GM12892 (cell line): ENCODE measurements at places on chromosomes 4 and X.
A peak's percentile ranks its signal among the peaks of the same experiment; 100 is the strongest.

GRCh38 chrX:124216396-124217115 is 115.9 kb upstream of the TEX13D start:
- no peak for DNase-seq

- DNase-seq: no peak
Observed at GRCh38 chr4:42310358-42310757, 86.9 kb upstream of the SHISA3 start.

- DNase-seq: no peak
Observed at GRCh38 chrX:71637848-71638247, 19.5 kb upstream of the CXCR3 start.

- peak; percentile 15 for DNase-seq
Observed at GRCh38 chr4:98260047-98260578, 1.1 kb upstream of the RAP1GDS1 start.

GRCh38 chr4:133096972-133097371 is 52.1 kb upstream of the PCDH10 start:
- no peak for DNase-seq

GRCh38 chr4:30427932-30428331 is 292.2 kb upstream of the PCDH7 start:
- no peak for DNase-seq

DNA sequence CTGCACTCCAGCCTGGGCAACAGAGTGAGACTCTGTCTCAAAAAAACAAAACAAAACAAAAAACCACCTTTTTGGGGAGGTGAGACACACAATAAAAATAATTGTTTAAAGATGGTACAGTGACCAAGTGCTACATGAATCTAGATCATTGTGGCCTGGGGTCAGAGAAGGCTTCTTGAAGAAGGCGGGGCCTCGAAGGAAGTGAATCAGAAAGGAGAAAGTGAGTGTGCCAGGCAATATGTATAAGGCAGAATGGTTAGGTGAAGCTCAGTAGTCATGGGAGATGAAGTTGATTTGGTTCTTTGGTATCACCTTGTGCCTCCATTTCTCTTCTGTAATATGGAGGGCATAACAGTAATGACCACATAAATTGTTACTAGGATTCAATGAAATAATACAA is 58.9 kb downstream of the DOCK11 start:
- no peak for DNase-seq

DNA sequence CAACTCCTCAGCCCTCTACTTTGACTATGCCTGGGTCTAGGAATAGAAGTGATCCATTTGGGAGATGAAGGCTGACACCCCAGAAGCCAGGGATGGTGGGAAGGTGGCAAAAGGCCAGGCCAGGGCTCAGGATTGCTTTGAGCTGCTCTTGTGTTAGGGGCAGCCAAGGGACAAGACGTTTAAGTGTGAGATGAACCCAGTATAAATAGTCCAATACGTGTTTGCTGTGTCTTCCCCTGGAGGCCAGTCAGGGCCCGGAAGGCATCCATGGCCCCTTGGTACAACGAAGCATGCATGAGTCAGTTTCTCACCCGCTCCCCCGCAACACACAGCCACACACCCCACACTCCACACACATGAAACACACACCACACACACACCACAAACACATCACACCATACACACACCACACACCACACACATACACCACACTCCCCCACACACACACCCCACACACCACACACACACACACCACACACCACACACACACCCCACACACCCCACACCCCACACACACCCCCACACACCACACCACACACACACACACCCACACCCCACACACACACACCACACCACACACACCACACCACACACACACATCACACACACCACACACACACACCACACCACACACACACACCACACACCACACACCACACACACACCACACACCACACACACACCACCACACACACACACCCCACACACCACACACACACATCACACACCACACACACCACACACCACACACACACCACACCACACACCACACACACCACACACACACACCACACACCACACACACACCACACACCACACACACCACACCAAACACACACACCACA is 5.1 kb downstream of the STARD8 start:
- no peak for DNase-seq

GRCh38 chrX:100720301-100720700 is 11.6 kb downstream of the SYTL4 start:
- DNase-seq: no peak

DNA sequence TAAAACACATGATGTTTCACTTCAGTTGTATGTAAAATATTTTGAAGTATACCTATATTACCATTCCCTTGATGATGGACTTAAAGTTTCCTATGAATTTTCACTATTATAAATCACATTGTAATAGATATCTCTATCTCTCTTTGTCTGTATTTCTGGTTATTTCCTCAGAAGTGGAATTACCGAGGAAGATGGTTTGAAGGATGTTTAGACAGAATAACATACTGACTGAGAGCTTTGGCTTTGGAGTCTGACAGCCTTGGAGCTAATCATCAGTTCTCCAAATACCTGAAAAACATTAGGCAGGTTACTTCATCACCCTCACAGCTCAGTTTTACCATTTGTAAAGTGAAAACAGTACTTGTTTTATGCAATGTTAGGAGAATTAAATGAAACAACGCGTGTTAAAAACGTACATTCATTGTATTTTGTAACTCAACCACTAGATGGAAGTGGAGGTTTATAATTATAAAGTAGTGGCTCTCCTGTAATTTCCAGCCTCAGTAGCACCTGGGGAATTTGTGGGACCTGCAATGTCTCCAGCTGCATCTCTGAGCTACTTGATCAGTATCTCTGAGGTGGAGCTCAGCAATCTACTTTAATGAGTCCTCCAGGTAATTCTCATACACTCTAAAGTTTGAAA is 14.3 kb downstream of the JCHAIN start:
- no peak for DNase-seq

DNA sequence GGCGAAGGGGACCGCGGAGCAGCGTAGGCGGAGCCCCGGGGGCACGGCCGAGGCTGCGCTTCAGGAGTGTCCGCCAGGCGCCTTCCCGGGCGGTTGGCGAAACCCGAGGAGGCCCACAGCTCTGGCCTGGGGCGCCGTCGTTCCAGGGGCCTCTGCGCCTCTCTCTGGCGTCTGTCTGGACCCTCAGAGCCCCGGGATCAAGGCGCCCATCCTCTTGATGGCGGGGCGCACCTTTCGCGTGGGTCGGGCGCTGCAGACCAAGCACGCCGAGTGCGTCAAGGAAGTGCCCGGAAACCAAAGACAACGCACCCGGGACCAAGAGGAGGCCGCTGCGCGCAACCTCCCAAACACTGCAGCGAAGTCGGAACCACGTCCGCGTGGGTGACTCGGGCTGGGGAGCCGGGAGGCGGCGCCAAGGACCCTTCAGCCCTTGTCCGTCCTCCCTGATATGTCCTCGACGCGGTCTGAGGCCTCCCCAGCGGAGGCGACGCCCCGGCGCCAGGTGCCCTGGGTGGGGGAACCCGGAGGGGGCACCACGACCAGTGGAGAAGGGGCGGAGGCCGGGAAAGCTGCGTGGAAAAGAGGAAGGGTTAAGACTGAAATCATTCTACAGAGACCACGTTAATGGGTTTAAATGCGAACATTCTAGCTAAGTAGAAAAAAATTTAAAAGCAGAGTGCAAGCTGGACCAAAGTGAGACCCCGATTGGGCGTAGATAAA is 9.9 kb downstream of the HMX1 start:
- DNase-seq: no peak

- no peak for DNase-seq
Observed at GRCh38 chrX:101079736-101080270, 1.1 kb downstream of the TMEM35A start.

DNA sequence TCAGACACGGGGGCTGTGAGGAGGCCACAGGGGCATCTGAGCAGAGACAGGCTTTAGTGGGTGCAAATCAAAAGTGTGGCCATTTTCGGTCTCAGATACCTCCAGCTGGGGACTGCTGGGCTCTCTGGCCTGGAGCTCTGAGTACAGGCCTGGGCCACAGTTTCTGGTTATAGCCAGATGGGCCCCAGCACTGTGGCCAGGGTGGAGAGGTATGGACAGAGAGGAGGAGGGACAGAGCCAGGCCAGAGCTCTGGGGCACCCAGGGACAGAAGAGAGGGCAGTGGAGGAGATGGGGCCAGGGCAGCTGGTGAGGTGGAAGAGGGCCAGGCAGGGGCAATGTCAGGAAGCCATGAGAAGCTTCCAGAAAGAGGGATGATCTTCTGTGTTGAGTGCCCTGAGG is 20.1 kb downstream of the CCNQ start:
- no peak for DNase-seq

DNA sequence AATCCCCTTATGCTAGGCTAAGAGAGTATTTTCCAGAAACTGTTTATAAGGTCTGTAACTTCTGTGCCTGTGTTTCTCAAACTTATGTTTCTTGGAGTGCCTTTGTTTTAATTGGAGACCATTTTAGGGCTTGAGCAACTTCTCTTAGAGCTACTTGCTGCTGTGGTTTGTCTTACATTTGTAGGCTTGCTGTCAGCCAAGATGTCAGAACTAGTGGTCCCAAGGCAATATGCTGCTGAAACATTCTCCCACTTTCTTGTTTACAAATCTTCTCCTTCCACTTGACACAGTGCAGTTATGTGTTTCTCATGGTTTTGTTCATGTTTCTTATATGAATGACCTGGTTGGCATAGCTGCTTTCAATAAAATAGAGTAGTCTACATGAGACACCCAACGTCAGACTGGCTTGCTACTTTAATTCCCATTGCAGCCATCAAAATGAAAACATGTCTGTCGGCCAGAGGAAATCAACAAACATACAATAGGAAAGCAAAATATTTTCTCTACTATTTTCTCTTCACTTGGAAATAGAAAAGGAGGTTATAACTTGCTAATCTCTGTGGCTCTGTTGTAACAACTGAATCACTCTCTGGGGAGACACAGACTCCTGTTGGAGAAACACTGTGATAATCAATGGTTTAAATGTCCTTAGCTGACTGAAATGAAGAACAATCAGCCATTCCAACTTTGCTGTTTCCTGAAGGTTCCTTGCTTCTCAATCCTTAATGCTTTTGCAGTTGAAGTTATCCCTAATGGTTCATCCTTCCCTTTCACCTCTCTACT is 426.4 kb downstream of the PDGFC start:
- DNase-seq: no peak

GRCh38 chrX:141989134-141989533 is 85.4 kb downstream of the MAGEC1 start:
- DNase-seq: no peak

GRCh38 chr4:117983541-117984365 is 50.5 kb upstream of the NDST3 start:
- DNase-seq: no peak

DNA sequence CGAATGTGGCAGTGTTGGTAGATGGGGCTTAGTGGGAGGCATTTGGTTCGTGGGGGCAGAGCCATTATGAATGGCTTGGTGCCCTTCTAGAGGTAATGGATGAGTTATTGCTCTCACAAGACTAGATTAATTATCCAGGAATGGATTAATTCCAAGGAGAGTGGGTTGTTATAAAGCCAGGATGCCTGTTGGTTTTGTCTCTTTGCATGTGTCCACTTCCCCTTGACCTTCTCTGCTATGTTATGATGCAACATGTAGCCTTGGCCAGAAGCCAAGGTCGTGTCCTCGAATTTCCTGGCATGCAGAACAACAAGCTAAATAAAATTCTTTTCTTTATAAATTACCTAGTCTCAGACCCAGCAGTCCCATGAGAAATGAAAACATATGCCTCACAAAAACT is 111.2 kb upstream of the PLS3 start:
- DNase-seq: no peak

- no peak for DNase-seq
Observed at GRCh38 chrX:46687619-46688018, 71.3 kb downstream of the SLC9A7 start.

- no peak for DNase-seq
Observed at GRCh38 chrX:69082055-69082752, 83.0 kb downstream of the PJA1 start.

- no peak for DNase-seq
Observed at GRCh38 chrX:110159865-110160264, 157.0 kb downstream of the TMEM164 start.

- DNase-seq: no peak
Observed at GRCh38 chr4:76641351-76641750, 206.3 kb downstream of the SHROOM3 start.

GRCh38 chr4:88967883-88968331 is 89.1 kb downstream of the FAM13A start:
- no peak for DNase-seq

GRCh38 chr4:7103607-7104365 is 35.9 kb upstream of the GRPEL1 start:
- DNase-seq: no peak

DNA sequence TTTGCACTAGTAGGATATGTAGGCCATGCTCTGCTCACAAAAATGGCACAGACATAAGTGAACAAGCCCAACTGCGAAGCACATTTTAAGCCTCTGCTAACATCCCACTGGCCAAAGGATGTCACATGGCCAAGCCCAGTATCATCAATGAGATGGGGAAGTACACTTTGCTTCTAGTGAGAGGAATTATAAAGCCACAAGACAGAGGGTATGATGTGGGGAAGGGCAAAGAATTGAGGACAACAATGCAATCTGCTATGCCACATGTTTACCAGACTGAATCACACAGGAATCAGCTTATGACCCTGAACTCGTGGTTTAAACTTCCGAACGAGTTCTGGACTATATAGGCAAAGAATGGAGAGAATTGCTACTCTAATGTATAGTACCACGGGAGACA is 39.1 kb downstream of the SUPT20HL1 start:
- DNase-seq: no peak

DNA sequence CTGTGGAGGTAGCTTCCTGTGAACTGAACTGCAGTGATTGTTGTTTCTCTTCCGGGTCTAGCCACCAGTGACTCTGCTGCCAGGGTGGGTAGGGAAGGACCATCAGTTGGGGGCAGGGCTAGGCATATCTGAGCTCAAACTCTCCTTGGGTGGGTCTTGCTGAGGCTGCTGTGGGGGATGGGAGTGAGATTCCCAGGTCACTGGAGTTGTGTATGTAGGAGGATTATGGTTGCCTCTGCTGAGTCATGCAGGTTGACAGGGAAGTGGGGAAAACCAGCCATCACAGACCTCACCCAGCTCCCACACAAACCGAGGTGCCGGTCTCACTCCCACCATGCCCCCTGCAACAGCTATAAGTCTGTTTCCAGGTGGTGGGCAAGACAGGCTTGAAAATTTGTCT is 1937.8 kb downstream of the PCDH7 start:
- DNase-seq: no peak

DNA sequence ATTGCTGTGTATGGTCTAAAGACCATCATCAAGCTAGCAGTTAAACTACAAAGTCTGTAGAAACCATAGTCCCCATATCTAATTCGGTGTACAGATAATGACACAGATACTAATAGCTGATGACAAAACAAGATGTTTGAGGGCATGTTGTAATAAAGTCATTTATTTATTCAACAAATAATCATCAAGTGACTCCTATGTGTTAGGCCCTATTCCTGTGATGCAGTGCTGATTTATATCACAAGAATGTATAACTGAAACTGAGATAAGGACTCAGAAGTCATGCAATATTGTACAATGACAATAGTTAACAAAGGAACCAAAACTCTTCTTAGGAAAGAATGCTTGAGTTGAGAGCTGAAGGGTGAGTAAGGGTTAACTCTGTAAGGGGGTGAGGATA is 315.0 kb upstream of the NR3C2 start:
- no peak for DNase-seq
